ENCODE measurements at places on chromosomes 13 and 19.

GRCh38 chr19:46404055-46404752 lies 9.2 kb downstream of the CCDC8 start:
- DNase-seq, result peak; percentile 45

DNA sequence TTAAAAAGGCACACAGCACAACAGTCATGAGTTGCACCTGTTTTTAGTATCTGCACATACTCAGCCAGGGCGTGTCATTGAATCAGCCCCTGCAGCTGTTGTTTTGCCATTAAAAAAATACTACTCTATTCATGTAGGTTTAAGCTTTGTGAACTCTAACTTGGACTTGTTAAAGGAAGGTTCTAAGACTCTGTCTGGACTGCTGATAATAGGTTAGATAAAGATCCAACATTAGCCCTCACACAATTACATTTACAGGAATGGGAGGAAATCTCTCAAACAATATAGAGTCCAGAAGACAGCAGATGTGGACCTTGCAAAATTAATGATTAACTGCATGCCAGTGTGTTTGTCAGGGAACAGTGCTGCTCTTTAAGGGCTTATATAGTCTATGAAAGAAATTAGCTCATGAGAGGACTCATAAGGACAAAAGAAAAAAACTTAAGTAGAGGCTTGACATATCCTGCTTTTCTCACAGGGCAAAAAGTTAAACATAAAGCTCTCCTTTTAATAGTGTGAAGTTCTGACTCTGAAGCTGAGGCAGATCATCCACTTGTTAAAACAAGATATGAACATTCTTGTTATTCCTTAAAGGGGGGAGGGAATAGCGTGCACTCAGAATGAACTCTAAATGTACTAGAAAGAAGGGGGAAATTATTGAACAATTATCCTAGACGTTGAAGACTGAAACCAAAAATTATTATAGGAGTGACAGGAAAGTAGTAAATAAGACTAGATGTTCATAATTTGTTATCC lies 243.6 kb downstream of the NDFIP2 start:
- DNase-seq, result no peak

DNA sequence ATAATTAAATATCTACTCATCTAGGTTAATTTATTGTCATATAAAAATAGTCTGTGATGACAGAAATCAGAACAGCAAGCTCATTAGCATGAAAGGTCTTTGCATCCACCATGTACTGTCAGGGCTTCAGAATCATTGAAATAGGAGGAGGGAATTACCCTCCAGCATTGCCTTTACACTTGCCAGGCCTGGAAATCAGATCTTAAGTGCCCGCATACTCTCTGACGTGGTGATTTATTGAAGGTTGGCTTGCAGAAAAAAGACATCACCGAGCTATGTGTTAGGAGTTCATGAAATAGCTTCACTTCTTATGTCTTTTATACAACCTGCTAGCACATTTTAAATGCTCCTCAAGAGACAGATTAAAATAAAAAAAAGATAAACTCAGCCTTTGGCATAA lies 661.7 kb upstream of the SLITRK1 start:
- no peak for DNase-seq

DNA sequence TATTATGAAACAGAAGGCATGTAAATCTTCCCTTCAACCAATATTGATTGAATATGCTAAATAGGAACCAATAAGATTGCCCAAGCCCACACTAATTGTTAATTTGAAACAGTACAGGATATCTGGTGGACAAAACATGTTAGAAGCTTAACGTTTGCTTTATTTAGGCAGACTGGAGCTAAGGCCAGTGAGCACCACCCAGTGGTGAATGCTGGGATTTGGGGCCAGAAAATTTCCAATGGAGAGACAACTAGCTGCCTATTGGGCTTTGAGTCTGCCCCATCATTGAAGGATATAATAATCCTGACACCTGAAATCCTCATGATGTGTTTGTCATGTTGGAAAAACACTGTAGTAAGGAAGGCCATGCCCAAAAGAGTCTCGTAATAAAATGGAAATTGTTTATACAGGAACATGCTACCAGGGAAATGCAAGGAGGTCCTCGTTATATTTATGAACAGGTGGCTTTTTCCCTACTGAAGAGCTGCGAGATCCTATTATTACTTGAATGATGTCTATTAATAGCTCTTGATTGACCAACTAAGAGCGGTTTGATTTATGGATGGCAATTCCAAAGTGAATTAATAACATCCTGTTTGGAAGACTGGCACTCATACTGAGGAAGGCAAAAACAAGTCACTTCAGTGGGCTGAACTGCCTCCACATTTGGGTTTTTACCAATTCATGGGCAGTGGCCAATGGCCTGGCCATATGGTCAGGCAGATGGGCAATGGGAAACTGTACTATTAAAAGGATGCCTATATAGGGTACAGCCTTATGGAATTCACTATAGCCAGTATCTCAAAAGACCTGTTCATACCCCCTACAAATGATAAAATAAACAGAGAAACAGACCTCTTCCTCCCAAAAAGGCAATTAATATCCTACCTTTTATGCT lies 8.7 kb downstream of the SIGLECL1 start:
- peak; percentile 9 for DNase-seq

DNA sequence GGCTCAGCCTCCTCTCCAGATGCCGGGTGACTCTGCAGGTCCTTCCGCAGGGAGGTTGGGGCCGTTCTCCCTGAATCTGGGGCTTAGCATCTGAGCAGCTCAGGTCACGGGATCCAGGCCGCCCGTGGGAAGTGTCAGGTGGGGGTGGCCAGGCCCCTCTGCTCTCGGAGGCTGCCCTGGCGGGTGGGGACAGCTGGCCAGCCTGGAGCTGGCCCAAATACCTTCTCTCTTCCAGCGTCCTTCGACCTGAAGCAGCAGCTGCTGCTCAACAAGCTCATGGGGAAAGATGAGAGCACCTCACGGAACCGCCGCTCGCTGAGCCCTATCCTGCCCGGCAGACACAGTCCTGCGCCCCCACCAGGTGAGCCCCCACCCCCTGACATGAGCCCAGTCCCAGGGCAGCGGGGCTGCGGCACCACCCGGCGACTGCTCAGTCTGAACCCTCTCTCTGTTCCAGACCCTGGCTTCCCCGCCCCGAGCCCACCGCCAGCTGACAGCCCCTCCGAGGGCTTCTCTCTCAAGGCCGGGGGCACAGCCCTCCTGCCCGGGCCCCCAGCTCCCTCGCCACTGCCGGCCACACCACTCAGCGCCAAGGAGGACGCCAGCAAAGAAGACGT lies 19.1 kb downstream of the PEX11G start:
- DNase-seq, result no peak

- no peak for DNase-seq
These were observed 25.0 kb upstream of the C1QTNF9B start for GRCh38 chr13:23922005-23922932.

GRCh38 chr13:84645196-84646012 lies 763.1 kb upstream of the SLITRK1 start:
- peak; percentile 95 for DNase-seq

GRCh38 chr19:49456326-49456725 lies 3.3 kb downstream of the ALDH16A1 start:
- no peak for DNase-seq

DNA sequence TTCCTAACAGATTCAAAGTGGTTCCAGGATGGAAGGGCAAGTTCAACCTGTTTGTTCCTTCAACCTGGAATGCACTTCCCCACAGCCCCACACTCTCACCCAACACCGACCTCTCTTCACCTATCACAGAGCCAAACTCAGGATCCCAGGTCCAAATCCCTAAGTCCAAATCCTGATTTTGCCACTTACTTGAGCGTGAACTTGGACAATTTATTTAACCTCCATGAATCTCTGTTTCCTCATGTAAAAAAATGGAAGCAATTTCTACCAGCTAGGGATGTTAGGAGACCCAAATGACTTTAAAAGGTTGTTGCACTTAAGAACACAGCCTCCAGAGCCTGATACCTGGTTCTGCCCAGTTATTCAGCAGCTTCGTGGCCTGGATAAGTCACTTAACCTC lies 5.4 kb upstream of the IGSF23 start:
- DNase-seq, result no peak

- DNase-seq, result peak; percentile 96
These were observed 7.1 kb downstream of the RFX2 start for GRCh38 chr19:6103217-6103644.

DNA sequence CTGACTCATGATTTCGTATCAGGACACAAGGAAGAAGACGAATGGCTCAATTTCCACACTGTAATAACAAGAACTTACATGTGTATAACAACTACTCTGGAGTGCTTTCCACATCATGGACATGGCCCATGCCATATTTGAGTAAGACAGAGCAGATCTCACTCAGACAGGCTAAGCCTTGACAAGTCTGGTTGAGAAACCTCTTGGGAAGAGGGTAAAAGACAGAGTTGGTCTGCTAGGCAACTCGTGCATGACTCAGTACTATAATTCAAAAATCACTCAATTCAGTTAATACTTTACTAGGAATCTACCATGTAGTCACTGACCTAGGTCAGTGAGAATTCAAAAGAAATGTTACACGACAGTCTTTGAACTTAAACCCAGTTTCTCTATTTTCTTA lies 5.7 kb upstream of the THSD1 start:
- DNase-seq, result peak; percentile 49

DNA sequence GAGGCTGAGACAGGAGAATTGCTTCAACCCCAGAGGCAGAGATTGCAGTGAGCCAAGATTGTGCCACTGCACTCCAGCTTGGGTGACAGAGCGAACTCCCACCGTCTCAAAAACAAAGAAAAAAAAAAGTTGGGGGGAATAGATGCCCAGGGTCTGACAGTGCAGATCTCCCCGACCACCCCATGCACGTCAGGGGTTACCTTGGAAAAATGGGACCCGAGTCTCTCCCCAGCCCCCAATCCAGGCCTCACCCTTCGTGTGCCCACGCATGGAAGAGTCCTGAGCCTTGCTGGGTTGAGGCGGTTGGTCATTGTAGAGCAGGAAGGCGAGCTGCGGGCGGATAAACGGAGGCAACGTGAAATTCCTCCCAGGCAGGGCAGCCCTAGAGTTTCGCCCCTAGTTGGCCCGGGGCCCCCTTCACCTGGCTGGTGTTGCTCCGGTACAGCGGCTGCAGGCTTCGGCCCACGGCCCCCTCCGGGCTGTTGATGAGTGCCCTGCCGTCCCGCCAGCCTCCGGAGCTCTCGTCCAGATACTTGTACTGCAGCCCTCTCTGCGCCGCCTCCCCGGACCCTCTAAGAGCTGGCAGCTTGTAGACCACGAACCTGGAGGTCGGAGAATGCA lies 588 bp downstream of the DNASE2 start:
- DNase-seq, result no peak

DNA sequence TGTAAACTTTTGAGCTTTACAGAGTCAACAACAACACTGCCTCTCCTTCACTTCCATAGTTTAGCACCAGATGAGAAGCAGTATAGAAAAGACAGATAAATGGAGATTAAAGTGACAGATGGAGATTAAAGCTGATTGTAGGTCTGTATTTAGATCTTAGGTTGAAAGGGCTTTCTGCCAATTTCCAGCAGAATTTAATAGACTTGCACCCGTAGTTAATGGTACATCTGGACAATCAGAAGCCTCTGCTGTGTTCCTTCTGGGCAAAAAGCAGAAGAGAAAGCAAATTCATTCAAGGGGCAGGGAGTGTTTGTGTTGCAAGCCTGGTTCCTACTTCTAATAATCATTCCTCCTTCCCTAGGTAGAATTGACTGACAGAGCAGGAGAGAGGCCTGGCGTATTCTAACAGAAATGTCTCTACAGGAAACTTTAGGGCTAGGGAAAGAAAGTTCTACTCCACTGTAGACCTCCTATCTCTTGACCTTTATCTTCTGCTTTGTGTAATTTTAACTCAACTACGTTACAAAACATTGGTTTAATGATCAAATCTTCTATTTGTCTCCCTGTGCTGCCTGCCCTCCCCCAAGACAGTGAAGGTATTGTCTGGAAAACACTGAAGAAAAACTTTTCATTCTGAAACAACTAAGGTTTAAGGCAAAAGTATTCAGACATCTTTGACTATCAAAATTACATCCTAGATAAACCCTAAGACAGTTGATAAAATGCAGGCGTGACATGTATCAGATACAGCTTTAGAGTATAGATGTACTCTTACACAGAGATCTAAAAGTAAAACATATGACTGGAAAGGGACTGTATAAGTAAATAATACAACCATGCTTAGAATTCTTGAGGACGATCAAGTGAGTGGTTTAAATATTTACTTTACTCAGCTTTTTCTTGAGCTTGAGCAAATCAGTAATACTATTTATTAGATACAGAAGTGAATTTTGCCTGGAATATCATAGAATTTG lies 44.4 kb downstream of the GPC6 start:
- DNase-seq, result peak; percentile 22

- DNase-seq, result no peak
These were observed 5.5 kb upstream of the ACP4 start for GRCh38 chr19:50784710-50785109.

GRCh38 chr19:17107546-17108452 lies 32.2 kb downstream of the MYO9B start:
- DNase-seq, result peak; percentile 95
